ENCODE measurements at places on chromosomes 16 and 17.

DNA sequence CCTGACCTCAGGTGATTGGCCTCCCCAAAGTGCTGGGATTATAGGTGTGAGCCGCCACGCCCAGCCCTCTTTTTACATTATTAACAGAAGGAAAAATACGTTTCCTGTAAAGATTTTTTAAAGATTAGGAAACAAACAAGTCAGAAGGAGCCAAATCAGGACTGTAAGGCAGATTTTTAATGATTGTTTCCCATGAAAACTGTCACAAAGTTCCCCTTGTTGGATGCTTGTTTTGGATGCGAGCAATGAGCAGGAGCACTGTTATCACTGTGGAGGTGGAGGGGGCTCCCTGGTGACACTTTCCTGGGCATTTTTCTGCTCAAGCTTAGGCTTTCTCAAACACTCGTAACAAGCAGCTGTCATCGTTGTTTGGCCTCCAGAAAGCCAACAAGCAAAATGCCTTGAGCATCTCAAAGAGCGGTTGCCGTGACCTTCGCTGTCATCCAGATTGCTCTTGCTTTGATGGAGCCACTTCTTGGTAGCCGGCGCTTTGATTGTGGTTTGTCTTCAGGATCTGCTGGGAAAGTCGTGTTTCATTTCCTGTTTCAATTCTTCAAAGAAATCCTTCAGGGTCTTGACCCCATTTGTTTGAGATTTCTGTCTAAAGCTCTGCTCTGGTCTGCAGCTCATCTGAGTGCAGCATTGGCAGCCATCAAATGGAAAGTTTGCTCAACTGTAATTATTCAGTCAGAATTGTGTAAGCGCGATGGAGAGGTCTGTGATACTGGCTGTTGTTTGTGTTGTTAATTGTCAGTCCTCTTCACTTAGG, 128.7 kb downstream of the RPTOR start:
- no peak for DNase-seq

DNA sequence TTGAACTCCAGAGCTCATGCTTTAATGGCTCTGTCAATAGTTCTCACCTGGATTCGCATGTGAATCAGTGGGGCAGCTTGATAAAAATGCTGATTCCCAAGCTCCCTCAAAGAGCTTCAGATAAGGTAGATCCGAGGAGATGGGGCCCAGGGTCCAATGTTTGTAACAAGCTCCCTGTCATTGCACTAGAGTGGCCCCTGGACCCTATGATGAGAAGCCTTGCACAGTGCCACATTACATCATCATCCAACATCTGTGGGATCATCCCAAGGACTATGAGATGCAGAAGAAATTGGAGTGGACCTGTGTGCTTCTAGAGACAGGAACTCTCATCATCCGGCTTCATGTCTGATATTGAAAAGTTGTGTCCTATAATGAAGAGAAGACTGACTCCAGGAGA, 340.8 kb downstream of the SHISA9 start:
- no peak for DNase-seq

DNA sequence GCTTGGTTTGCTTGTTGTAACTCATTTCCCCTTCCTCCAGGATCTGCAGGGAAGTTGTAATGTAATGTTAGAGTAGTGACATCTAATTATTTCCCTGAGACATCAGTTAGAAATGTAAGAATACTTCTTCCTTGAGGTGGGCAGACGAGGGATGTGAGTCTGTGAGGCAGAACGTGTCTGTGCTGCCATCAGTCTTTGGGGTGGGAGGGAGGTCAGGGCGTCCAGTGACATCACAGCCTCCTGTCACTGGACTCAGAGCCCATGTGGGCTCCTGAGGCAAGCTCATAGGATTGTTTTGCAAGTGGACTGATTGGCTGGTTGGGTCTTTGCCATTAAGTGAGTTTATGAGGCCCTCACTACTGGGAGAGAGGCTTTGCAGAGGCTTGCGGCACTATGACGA, 188.8 kb downstream of the CCDC182 start:
- DNase-seq = no peak

GRCh38 chr17:47789611-47790561, 31.7 kb downstream of the OSBPL7 start:
- DNase-seq = peak; percentile 79

DNA sequence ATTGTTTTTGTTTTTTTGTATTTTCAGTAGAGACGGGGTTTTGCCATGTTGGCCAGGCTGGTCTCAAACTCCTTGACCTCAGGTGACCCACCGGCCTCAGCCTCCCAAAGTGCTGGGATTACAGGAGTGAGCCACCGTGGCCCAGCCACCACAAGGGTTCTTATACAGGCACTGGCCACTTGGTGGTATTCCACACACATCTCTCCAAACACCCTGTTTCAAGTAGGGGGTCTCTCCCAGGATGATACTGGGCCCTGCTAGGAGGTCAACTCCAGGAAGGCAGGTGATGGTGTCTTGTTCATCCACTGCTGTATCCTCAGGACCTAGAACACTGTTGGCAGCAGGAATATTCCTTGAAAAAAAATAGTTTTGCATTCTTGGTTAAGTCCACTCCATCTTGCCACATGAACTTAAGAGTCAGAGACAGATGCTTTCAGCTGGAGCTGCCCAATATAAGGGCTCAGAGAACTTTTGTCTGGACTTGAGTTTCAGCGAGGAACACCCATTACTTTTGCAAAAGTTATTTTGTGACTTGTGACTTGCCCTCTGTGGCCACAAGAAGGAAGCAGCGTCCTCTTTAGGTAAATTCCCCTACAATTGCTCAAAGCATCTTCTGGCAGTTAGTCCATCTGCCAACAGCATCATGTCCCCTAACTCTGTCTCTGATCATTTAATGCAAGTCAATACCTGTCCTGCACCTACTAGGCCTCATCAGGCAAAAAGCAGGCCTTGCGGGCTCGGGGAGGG, 7.4 kb upstream of the EEF2K start:
- no peak for DNase-seq

DNA sequence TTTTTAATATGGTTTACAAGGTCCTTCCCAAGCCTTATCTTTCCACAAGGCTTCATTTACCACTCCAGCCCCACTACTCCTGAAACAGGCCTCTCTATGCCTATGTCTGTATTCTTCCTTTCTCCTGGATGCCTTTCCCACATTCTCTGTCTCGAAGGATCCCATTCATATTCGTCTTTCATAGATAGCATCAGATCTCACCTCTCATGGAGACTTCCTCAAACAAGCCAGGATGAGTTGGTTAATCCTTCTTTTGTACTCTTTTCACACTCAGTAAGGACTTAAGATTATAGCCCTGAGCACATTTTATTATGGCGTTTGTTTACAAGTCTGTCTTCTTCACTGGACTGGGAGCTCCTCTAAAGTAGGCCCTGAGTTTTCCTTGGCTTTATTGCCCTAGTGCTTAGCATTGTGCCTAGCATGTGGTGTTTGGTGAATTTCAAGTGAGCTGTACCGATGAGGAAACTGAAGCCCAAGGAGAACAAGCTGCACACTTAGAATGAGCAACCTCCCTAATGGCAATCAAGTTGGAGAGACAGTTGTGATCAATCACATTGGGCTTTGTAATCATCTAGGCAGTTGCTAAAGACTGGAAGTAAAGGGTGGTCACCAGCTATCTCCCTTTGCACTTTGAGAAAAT, 10.0 kb upstream of the TBX4 start:
- no peak for DNase-seq

DNA sequence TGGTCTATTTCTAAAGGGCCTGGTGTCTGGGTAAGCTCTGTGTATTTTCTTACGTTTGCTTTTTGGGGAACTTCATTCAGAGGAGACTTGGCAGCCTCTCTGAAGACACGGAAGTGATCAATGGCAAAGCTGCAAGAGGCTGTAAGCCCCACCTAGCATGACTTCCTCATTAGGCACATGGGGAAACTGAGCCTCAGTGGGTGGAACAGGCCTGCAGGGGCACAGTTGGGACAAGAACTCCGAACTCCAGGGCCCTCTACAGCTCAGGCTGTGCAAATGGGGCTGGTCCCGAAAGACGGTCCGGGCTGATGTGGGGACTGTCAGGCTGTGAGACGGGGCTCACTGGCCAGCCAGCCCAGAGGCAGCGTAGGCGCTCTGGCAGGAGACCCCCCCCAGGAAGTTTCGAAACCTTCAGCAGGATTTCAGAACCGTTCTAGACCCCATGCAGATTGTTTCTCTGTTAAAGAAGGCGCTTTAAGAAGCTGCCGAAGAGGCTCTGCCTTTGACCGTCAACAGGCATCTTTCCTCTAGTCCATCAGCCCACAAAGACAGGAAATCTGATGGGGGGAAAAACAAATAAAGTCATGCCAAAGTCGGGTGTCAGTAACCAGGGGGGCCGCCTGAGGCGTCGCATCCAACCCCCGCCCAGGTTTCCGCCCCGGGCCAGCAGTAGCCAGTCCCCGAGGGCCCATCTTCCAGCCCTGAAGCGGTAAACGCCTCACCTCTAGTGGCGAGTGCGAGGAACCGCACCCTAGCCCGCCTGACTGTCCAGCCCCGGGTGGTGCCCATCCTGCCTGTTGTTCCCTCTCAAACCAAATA, 79.8 kb upstream of the TBC1D3K start:
- DNase-seq = peak; percentile 71

DNA sequence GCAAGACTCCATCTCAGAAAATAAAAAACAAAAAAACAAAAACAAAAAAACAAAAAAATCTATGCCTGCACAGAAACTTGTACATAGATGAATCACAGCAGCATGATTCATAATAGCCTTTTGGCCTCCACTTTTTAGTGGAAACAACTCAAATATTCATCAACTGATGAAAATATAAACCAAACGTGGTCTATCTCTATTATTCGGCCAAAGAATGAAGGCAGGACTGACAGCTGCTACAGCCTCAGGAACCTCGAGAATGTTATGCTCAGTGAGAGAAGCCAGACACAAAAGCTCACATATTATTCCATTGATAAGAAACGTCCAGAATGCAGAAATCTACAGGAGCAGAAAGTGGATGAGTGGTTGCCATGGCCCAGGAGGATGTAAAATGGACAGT, 19.8 kb downstream of the PPL start:
- DNase-seq = no peak

DNA sequence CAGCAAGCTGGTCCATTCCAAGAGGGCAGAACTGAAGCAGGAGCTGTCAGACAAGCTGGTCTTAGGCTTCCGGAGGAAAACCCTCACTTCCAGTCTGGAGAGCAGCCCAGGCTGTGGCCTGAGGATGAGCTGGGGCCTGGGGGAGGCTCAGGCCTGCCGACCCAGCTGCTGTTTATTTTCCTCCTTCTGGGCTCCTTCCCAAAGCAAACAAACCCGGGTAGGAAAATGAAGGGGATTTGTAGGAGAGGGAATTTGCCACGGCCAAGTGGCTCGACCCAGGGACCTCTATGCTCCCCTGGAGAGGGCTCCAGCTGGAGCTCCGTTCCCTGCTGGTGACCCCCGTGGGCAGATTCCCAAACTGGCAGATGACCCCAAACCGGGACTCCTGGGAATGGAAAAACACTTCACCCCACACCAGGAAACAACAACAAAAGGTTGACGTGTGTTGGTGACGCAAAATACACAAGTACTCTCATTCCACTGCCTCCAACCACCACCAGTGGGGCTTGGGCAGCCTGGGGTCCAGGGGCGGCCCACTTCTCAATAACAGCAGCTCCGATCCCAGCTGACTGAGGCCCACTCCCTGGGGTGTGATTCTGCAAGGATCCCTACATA, 8.8 kb downstream of the JUP start:
- DNase-seq = peak; percentile 93

DNA sequence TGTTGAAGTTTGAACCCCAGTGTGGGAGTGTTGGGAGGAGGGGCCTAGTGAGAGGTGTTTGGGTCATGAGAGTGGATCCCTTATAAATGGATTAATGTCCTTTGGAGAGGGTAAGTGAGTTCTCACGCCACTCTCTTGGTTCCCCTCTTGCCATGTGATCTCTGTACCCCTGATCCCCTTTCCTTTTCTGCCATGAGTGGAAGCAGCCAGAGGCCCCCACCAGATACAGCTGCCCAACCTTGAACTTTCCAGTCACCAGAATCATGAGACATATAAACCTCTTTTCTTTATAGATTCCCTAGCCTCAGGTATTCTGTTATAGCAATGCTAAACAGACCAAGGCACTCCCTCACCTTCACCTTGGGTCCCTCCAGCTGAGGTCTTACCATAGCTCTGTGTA, 7.4 kb downstream of the SLC6A2 start:
- DNase-seq = no peak

DNA sequence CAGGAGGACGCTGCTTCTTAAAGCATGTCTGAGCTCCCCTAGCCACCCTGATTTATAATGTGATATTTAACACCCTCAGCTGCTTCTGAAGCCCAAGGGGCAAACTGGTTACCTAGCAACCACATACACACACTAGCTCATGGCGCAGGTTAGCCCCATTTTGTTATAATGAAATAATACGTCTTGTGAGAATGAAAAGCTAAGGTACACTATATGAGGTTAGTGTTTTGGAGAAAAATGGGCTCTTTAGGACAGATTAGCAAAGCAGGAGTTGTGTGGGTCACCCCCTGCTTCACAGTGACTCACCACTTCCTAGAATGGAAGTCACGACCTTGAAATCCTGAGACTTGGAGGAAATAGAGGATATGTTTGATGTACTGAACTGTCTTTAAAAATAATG, 404.8 kb upstream of the HSBP1 start:
- DNase-seq = no peak

DNA sequence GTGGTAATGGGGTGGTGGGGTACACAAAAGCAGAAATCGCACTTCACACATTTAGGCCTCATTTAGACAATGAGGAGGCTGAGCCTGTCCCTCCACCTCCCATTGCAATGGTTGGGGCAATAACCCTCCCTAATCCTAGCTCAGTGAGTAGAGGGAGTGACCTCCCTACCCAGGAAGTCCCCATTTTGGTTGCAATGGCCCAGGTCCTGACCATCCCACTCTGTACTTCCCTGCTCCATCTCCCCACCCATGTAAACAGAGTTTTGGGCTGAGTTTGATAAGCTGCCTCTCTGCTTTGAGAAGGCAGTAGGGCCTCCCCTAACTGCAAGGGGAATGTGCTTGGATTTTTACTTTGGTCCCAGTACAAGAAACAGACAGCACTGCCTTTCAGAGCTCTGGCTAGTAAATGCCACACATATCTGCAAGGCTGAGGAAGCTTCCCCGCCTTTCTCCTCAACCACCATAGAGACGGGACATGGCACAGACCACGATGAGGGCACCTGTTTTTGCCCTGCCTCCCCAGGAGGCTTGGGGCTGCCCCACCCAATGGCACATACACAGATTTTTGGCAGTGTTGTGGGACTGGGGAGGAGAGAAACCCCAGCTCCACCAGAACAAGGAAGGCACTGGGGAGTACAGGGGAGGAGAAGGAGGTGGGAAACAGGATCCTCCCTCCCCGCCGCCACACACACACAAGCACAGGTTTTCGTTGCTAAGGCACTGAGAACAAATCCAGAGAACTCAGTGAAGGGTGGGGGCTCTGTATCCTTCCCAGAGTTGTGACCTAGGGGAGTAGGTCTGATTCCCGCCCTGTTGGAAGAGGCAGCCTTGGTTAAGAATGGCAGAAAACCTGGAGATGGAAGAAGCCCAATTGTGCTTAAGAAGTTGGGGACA, 7.3 kb downstream of the VAT1 start:
- no peak for DNase-seq

GRCh38 chr17:46020023-46020761, 21.1 kb downstream of the STH start:
- no peak for DNase-seq

- no peak for DNase-seq
Measured at GRCh38 chr16:5319799-5320198, 222.2 kb upstream of the EEF2KMT start.

- DNase-seq = peak; percentile 57
Measured at GRCh38 chr17:29929006-29929532, 959 bp downstream of the SSH2 start.

- DNase-seq = no peak
Measured at GRCh38 chr17:4913994-4914393, 11.1 kb upstream of the CHRNE start.
